Activated CD4-positive, alpha-beta T cell treated with anti-CD3 and anti-CD28 coated beads, Interleukin-2, amount 10 ng/mL, durations not matched to agents 24 days and 14 days (primary cell): ENCODE measurements at places on chromosomes 2 and 18. TPM values are rescaled to one million over a fixed set of nuclear protein-coding genes. Genes with fewer than 3 reads are reported as not detected.

- peak; percentile 95 for DNase-seq
These were observed 115.0 kb downstream of the SPTBN1 start for GRCh38 chr2:54570925-54571694.

SIX3 gene
- not detected in 2 replicates for total RNA-seq

DNA sequence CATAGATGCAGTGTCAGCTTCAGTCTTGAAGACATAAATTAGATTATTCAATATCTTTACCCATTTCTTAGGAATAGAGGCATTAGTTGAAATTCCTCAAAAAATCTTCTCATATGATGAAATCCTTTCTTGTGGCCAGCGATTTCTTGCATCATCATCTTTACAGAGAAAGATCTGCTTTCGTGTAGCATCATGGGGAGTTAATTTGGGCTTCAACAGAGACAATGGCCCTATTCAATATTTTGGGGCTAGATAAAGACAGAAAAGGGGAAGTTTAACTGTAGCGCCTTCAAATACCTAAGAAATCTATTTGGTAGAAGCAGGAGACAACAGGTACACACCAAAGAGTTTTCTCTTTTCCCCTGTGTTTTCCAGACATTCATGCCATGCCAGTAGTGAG lies 73.8 kb downstream of the TGFA start:
- no peak for DNase-seq

DNA sequence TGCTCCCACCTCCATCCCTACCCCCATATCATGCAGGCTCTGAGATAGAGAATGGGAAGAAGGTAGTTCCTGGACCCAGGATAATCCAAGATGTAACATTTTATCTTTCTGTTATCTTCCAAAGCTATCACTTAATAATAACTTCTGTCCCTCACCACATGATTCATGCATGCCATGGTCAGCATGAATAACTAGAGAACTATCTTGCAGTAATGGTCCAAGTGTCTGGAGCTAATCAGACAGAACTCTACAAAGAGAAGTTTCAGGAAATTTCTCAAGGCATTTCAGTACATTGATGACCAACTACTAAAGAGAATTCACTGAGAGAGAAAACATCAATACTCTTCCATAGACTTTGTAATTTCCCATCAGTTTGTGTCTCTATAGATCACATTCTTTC lies 1469.7 kb upstream of the PIK3C3 start:
- DNase-seq: no peak

DNA sequence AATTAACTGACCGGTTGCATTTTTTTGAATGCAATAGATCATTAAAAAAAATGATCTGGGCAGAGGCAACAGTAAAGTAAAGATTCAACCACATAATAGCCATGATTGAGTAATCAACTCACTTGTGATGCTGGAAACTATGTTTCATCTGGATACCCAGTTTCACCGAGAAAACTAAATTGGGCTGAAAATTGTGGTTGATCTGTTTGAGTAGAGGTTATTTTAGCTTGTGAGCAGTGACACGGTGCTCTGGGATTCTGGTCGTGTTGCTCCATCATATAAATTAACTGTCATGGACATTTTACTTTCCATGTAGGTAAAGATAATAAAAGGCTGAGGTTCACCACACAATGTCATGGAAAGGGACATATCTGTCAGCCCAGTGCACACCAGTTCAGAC lies 58.7 kb downstream of the CD226 start:
- DNase-seq: peak; percentile 65

- DNase-seq: no peak
These were observed 26.9 kb upstream of the KIF5C start for GRCh38 chr2:148848146-148848545.
